Nephron progenitor cell (in vitro differentiated cells): ENCODE measurements at places on chromosomes 1 and 21.

GRCh38 chr1:43550598-43551246 lies 20.0 kb downstream of the PTPRF start:
- no peak for DNase-seq

GRCh38 chr21:31310750-31311149 lies 33.3 kb downstream of the TIAM1 start:
- DNase-seq, result no peak

DNA sequence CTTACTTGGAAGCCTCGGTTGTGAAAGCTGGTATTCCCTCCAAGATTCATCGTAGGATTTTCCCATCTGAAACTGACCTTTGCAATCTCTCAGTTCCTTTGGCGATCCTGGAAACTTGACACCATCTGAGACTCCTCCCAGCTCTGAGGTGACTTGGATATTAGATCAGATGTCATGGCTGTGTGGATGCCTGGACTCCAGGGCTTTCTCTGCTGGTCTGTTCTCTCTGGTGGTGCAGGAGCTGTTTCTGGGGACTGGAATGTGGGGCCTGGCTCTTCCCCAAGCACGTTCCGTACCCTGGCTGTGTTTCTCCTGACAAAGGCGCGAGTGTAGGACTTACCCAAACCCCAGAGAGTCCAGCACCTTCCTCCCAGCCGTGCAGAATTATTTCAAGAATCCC lies 252.2 kb downstream of the RPS6KC1 start:
- peak; percentile 18 for DNase-seq

DNA sequence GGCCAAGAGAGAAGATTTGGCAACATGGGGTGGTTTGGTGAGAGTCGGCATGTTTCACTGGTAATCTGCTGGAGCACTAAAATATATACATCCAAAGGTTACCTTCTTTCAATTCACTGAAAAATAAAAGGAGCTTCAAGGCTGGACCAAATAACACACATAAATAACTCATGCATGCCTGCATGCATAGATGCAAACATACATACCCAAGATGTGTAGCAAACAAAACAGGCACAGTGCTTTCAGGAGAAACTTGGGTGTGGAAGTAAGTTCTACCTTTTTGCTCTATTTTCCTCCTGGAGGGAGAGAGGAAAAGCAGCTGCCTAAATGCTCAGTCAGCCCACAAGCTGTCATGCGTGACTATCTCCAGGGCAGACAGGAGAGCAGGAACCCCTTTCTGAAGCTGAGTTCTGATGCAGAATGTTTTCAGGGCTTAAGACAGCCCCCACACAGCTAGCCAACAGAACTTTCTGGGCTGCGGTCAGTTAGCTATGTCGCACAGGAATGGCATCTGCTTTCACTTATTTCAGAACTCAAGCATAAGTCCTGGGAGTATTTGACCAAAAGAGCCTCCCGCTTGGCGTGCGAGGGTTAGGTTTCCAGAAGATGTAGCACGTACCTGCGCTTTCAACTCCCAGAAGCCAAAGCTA lies 166.2 kb downstream of the TOMM20 start:
- no peak for DNase-seq

DNA sequence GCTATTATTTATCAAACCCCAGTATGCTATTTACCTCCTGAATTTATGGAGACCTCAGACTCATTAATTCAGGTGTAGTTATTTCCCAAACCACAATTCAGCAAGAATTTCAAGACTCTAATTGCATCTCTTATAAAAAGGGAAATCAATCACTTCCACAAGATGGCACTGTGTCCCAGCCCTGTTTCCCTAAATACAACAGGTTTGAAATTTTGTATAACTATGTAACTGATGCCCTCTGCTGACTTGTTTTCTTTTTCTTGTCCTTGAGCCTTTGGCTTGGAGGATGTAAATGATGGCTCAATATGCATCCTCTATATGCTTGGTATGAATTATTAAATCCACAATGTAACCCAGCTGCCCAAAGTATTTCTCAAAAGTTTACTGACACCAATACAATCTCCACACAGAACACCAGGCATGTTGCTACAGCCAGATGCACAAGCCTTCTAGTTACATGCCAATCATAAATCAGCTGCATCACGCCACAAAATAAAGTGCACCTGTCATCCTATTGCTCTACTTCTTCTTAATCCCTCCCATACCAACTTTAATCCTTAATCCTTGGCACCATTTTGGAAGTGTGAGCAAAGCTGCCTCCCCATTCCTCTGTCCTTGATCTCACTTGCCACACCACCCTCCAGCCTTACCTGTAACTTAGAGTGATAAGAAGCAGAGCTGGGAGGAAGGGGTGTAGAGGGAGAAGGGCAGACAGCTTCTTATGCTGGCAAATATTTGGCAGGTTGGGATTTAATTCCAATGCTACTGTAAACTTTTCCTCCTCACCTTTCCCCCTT lies 9.0 kb downstream of the C1orf105 start:
- no peak for DNase-seq

DNA sequence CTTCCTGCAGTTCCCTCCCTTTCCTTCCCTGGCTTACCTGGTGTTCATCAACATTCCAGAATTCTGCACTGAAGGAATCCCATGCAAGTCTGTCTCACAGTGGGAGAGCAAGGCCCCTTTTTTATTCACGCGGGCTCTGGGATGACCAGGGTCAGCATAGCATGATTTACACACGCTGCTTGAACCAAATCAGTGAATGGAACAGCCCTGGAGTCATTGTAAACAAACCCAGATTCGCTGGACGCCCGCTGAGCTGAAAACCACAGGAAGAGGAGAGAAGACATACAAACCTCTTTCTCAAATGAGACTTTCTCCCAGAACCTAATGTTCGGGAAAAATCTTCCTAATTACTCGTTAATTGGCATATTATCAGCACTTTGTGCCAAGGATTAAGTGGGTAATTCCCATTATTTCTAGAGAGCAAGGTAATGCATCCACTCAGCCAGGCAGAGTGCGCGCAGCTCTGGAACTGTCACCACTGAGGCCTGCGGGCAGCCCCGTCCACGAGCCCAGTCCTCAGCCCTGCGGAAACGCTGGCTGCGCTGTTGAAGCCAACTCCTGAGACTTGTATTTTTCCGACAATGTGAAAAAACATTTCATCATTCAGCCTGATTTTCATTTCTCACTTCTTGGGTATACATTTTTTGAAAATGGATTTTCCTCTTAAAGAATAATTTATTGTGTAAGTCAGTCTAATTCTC lies 140.0 kb downstream of the ETS2 start:
- DNase-seq, result peak; percentile 42

DNA sequence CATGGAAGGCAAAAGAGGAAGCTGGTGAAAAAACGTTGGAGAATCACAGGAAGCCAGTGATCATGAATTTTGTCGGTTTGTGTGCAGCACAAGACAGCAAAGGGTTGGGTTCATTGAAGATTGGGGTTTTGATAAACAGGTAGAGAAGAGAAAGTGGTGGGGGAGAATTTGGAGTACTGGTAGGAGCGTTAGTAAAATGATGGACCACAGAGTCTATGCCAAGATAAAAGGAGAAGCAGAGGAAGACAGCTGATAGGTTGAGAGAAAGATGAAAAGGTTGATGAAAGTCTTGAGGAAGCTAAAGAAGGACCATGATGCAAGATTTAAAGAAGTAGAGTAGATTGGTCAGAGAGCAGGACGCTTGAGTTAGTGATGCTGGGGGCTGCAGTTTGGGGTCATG lies 156.8 kb upstream of the POU3F1 start:
- no peak for DNase-seq

DNA sequence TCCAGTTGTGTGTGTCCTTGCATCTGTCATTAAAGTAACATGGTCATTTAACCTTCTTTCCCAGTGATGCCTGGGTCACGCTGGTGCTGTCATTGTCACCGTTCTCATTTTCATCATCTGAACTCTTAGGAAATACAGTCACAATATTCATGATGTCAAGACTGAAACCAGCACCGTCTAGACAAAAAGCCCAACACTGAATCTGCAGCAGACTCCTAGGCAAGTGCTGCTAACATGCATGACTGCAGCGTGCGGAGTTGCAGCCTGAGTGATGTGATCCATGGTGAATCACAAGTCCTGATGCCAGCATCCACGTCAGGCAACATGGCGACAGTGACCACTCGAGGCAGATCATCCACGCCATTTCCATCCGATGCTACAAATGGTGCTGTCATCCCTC lies 37.6 kb downstream of the MRPL37 start:
- DNase-seq, result no peak

- no peak for DNase-seq
These were observed 12.9 kb downstream of the FAM177B start for GRCh38 chr1:222749927-222750326.

GRCh38 chr1:19438516-19439195 lies 46.7 kb downstream of the CAPZB start:
- no peak for DNase-seq

- no peak for DNase-seq
These were observed 38.6 kb upstream of the ETS2 start for GRCh38 chr21:38766987-38767722.

DNA sequence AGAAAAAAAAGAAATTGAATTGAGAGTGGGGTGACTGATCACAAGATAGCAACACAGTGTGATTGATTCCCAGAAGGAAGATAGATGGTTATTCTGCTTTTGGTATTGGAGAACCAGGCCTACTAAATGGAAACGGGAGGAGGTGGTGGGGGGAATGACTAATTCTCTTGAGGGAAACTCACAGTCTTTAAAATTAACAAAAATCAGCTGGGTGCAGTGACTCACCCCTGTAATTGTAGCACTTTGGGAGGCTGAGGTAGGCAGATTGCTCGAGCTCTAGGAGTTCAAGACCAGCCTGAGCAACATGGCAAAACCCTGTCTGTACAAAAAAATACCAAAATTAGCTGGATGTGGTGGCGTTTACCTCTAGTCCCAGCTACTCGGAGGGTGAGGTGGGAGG lies 134.6 kb upstream of the PDE4B start:
- DNase-seq, result no peak

DNA sequence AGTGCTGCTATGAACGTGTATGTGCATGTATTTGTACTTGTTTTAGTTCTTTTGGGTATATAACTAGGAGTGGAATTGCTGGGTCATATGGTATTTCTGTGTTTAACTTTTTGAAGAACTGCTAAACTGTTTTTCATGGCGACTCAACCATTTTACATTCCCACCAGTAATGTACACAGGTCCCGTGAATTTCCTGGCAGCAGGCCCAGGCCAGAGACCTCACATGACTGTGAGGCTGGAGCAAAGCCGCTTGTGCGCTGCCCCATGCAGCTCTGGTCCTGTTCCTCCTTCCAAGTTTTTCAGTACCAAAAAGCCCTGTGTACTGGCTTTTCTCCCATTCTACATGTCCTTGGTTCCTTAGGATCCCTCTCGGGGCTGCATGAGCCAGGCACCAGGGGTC lies 29.6 kb downstream of the ACOT11 start:
- DNase-seq, result no peak

- DNase-seq, result no peak
These were observed 79.6 kb downstream of the CDC14A start for GRCh38 chr1:100431954-100432353.

DNA sequence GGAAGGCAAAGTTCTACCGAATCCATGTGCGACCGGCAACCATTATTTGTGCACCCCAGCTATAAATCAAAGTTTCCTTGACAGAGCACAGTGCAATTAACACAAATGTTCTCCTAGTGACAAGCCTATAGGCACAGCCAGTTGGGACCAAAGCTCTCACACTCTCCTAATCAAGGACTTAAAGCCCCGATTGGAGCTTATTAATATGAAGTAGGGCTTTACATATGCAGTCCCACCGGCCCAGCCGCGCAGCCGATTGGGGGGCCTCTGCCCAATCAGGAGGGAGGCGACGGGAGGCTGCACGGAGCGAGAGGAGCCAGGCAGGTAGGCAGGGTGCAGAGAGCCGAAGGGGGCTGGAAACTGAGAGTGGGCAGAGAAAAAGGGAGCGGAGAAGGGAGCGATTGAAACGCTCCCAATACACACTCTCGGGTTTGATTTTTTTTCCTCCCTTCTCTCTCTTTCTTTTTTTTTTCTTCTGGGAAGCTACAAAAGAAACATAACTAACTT lies at the start of gene ESRRG:
ESRRG (minus strand) TSS at position 156 of the 507 bp plus-strand sequence; CDS start at position 26, 130 bp downstream.
- DNase-seq, result peak; percentile 78

DNA sequence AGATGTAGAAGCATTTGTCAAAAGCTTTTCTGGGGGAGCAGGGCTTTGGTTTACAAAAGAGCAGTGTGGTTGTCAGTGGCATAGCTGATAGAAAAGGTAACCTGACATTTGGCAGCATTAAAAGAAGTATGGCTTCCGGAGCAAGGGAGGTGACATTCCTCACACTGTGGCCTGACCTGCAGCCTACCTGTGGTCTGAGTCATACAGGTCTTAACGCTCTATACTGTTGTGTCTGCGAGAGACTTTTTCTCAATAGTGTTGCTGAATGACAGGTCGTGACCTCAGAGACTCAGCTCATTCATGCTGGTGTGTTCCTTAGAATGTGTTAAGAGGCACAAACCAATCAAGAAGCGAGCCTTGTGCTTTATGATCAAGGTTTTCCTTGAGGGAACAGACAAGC lies 19.3 kb downstream of the PHGDH start:
- DNase-seq, result no peak

GRCh38 chr1:47997289-47998200 lies at the start of gene TRABD2B:
TSS of gene TRABD2B (minus strand) at chr1:47997385.
- DNase-seq, result peak; percentile 92

DNA sequence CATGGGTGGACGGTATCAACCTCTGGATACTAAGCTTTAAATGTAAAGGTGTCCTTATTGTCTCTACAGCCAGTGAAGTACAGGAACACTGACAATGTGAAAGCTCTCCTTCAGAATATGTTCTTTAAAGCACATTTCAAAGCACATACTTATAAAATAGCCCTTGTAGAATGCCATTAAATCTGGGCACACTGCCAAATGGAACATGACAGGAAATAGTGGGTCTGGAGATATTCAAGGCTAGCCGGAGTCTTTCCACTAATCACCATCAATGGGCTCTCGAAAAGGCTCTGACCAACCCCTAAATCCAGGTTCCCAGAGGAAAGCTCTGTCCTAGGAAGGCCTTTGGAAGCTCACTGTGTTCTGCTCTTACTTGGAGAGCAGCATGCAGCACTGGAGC lies 46.6 kb downstream of the PLD5 start:
- no peak for DNase-seq

- no peak for DNase-seq
These were observed 10.0 kb downstream of the UBR4 start for GRCh38 chr1:19199969-19200604.

DNA sequence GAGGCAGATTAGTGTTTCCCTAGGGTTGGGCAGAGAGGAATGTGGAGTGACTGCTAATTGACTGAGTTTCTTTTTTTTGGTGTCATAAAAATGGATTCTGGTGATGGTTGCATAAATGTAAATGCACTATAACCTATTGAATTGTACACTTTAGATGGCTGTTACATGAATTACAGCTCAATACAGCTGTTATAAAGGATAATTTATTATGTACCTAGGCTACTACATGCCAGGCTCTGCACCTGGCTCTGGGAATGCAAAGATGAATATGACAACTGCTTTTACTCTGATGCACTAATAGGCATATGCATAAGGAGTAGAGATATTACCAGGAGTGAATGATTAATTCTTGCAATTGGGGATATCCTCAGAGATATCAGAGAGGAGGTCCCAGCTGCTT lies 345.3 kb downstream of the PTBP2 start:
- no peak for DNase-seq

DNA sequence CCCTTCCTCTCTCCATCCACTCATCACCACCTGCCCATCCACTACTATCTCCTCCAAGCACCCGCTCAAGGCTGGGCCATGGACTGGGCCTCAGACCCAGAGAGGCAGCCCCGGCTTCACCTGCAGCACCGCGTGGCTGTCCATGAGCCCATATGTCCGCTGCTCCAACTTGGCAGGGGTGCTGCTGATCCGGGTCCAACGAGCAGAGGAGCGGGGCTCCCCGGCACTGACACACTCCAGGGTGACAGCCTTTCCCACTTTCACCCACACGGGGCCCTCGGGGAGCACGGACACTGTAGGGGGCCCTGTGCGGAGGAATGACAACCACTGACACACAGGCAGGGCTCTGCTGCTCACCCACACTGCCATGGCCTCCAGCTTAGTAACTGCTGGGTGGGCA lies 28.9 kb downstream of the LDLRAD2 start:
- no peak for DNase-seq
